ENCODE measurements at places on chromosomes 6 and 20. TPM values are rescaled to one million over a fixed set of nuclear protein-coding genes. Genes with fewer than 3 reads are reported as not detected.
A peak's percentile ranks its signal among the peaks of the same experiment; 100 is the strongest.

- no peak for DNase-seq
These were observed 43.7 kb downstream of the TRIM38 start for GRCh38 chr6:26006086-26006939.

The TPBG gene
- polyA plus RNA-seq = not detected

GRCh38 chr6:151290877-151291721, 51.3 kb downstream of the AKAP12 start:
- no peak for DNase-seq

DNA sequence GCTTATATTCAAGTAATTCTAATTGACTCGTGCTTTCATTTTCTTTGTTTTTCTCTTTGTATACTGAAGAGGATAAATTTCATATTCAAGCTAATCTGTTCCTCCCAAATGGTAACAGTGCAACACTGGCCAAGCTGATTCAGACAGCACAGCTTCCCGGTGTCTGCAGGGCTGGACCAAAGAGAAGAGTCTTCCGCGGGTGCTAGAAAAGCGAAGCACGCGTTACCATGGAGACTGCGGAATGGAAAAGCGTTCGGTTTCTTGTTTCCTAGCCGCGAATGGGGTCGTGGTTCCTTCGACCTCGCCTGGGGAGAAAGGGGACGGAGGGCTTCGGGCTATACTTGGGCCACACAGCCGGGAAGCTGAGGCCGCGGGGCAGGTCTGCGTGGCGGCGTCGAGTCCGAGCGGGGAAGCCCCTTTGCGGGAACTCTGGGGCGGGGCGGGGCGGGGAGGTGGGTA, 6.2 kb upstream of the ZNF311 start:
- DNase-seq = peak; percentile 40

DNA sequence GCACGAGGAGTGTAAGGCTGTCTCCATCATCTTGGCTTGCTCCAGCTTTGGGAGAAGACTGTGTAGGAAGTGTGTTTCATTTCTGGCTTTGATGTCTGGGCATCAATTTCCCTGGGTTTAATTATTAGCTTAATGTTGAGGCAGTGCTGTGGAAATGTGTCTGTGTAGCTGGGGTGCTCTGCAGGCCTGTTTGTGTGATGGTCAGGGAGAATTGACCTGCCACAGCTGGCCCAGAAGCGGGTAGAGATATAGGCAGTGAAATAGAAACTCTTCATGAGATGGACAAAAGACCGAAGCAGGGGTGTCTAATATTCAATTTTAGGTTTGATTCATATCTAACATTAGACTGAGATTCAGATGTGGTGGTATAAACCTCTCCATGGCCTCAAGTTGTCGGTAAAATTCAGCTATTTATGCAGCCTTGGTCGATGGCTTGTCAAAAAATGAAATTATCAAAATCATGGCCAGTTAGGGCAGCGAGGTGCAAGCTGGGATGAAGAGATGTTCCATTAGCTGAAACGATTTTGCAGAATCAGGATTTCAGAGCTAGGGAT, 95.3 kb upstream of the SNX9 start:
- DNase-seq = no peak

The TFAP2D gene
- polyA plus RNA-seq = not detected

Measured in immature natural killer cell (primary cell).